Activated CD4-positive, alpha-beta T cell treated with anti-CD3 and anti-CD28 coated beads, Interleukin-2, amount 10 ng/mL, durations not matched to agents 7 days and 5 days (primary cell): ENCODE measurements at places on chromosomes 7 and 10.

DNA sequence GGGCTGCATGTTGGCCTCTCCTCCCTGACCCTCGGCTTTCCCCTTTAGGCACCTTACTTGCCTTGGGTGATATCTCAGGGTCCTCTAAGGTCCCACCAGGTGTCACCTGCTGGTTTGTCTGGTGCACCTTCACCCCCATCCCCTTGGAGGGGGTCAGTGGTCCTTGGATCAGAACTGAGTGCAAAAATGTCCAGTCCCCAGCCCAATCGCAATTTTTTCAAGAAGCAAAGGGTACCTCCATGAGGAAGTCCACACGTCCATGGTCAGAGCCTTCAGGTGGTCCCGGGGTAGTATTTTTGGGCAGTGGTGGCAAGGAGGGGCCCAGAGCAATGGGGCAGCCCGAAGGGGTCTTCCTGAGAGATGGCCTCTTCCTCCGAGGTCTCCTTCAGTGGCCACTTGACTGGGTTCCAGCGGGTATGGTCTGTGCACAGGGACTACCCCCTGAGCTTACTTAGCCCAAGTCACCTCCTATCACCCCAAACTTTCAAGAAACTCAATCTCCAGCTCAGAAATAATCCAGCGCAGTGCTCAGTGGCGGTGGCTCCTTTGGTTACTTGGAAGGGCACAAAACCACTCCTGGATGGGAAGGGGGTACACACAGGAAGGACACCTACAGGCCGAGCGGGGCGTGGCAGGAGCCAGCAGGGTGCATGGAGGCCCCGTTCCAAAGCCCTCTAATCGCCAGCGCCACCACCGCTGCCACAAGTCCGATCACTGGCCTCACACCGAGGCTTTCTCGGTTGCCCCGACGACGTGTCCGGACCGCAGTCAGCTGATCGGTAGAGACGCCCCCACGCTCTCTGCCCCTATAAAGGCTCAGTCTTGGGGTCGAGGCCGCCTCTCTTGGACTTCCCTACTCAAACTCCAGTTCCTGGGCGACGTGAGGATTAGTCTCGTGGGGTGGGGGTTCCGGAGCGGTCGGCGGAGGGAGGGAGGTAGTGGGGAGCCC, 4.5 kb downstream of the SAP25 start:
- DNase-seq: peak; percentile 39

- no peak for DNase-seq
These were observed 2.0 kb downstream of the ACSM6 start for GRCh38 chr10:95196046-95196445.

GRCh38 chr7:127532736-127533135, 52.7 kb downstream of the GCC1 start:
- no peak for DNase-seq

DNA sequence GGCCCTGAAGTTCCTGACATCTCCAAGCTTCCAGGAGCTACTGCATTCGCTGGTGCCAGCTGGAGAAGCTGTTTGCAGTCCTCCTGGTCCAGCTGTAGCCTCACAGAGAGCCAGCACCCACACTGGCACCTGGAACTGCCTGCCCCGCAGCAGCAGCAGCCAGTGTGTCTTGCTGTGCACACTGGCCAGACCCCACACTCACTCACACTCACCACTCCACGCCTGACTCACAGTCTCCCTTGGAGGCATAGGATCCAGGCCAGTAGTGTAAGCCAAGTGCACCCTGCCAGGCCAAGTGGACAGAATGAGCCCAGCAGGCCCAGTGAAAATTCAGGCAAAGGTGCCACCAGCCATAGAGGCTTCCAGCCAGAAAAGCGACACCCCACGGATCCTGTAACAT, 566.3 kb downstream of the GRM8 start:
- no peak for DNase-seq

DNA sequence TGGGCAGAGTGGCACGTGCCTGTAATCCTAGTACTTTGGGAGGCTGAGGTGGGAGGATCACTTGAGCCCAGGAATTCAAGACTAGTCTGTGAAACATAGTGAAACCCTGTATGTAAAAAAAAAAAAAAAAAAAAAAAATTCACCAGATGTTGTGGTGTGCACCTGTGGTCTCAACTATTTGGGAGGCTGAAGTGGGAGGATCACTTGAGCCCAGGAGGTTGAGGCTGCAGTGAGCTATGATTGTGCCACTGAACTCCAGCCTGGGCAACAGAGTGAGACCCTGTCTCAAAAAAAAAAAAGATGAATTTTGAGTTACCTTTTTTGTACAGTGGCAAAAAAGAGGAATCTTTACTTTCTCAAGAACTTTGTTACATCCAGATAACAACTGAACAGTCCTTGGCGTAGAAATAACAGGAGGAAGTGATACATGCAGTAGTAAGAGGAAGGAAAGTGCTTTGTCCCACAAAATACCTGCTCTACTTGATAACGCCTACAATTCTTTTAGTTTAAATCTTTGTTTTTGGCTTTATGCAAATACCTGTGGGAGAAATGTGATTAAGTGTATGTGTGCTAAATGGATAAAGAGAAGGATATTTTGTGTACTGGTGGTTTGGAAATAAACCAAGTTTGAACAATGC, 29.3 kb downstream of the SPAG6 start:
- DNase-seq: no peak

- no peak for DNase-seq
These were observed 133.1 kb downstream of the SNX13 start for GRCh38 chr7:17807242-17807641.

- DNase-seq: no peak
These were observed 2.0 kb upstream of the TNS3 start for GRCh38 chr7:47583739-47584535.

DNA sequence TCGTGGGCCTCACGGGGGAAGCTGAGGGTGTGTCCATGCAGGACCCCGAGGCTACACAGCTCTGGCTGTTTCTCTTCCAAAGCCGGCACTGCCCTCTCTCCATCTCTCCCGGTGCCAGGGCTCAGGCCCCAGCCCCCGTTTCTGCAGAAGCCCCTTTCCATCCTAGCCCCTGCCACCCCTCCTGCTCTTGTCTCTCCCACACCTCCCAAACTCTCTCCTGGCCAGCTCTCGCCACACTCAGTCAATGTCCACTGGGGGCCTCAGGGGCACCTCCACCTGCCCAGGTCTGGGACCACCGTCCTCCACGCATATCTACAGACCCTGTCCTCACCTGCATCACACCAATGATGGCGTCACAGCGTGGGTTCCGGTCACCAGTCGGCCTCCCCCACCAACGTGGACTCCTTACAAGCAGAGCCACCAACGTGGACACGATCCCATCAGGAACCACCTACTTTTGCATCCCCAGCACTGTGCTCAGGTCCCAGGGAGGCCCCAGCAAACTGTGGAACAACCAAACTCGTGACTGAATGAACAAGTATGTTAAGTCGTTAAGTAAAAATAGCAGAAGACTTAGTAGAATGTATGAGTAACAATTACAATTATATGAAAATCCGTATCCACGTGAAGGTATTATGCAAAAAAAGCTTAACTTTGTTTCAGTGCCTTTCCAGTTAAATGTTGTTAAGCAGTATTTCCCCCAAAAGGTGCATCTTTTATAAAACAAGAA, 38.4 kb downstream of the DIP2C start:
- DNase-seq: no peak

DNA sequence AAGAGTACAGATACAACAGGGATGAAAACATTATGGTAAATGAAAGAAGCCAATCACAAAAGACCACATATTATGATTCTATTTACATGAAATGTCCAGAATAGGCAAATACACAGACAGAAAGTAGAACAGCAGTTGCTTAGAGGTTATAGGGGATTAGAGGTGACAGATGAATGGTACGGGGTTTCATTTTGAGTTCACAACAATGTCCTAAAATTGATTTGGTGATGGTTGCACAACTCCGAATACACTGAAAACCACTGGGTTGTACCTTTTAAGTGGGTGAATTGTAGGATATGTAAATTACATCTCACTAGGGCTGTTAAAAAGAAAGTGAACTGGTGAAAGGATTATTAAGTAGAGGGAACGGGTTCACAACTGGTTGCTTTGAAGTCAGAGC, 76.3 kb upstream of the MRLN start:
- DNase-seq: no peak

GRCh38 chr10:113539789-113540188, 13.1 kb upstream of the HABP2 start:
- no peak for DNase-seq

GRCh38 chr7:71491336-71491735, 359.4 kb downstream of the GALNT17 start:
- no peak for DNase-seq

DNA sequence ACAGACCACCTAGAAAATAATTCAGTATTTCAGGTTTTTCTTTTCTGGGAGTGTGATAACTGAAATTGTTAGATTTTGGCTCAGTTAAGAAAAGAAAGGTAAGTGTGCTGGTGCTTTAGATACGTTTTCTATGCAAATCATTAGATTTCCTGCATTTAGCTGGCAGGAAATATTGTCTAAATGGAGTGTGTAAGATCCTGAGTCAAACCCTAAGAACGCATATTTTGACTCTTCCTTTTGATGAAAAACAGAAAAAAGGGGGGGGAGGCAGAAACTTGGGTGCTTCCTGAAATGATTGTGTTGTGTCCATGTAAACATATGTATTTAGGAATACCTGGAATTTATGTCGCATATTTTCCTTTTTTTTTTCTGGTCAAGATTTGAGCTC, 1.2 kb downstream of the GRK5 start:
- DNase-seq: no peak

DNA sequence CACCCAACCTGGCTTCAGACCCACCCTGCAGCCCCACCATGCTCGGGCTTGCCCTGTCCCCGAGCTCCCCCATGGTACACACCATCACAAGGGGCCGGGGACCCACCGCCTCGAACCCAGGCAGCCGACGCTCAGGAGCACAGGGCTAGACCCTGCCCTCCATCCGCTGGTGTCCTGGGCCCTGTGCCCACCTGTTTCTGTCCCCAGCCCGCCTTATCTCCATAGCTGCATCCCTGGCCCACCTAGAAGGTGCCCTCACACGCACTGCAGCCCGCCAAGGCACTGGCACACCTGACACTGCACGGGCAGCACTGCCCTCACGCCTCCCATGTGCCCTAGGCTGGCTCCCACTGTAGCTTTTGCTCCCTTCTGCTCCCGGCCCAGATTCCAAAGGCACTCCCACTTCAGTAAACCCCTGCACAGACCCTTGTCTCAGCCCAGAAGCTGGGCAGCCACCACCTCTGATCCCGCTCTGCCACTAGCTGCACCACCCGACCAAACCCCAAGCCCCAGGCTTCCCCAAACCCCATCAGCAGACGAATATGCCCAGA, 17.1 kb downstream of the YKT6 start:
- DNase-seq: no peak

- no peak for DNase-seq
These were observed 680.4 kb upstream of the POM121L12 start for GRCh38 chr7:52355053-52355452.

DNA sequence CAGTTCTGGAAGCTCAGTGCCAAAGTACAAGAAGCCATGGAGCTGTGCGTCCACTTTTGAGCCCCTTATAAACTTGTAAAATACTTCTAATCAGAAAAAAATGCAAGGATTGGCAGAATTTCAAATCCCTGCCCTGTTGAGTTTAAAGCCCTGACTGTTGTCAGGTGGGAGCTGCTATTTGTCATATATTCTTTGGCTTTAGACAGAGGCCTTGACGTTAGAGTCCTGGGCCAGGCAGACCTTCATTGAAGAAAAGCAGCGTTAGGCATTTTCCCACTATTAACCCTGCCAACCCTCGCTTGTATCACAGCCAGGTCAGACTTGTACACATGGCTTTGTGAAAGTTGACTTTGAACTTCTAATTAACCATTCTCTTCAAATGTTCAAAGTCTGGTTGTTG, 155.4 kb downstream of the TWIST1 start:
- no peak for DNase-seq

- no peak for DNase-seq
These were observed 7.6 kb upstream of the KCP start for GRCh38 chr7:128918016-128918665.

DNA sequence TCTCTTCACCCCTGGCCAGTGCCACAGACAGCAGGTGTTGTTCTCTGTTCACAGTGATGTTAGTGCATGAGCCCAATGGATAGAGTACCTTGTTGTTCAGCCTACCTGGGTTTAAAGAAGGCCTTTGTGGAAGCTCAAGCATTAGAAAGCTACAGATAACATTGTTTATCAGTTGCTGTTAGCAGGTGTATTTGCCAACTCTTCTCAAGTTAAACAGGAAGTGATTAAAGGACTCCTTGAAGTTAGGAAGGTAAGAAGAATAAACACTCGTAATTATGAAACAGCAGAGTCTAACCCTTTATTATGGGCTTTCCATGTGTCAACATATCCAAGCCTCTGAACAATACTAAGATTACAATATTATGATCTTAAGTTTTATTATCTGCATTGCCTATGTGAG, 25.9 kb downstream of the RGR start:
- no peak for DNase-seq

GRCh38 chr7:84705706-84706105, 481.1 kb downstream of the SEMA3D start:
- no peak for DNase-seq

DNA sequence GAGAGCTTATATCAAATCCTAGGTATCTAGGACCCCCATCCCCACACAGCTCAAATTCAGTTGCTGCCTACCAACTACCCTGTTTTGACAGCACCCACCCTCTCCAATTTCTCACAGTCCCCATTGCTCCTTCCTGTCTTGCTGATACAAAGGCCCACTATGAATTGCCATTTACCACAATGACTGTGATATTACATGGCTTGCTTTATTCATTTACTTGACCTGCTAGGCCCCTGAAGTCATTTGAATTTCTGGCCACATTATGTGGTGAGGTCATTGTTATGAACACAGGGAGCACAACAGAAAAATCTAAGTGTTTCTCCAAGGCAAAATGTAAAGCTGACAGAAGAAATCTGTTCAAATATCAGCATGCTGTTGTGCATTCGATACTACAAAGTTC, 101.4 kb downstream of the PPP1R17 start:
- DNase-seq: no peak

DNA sequence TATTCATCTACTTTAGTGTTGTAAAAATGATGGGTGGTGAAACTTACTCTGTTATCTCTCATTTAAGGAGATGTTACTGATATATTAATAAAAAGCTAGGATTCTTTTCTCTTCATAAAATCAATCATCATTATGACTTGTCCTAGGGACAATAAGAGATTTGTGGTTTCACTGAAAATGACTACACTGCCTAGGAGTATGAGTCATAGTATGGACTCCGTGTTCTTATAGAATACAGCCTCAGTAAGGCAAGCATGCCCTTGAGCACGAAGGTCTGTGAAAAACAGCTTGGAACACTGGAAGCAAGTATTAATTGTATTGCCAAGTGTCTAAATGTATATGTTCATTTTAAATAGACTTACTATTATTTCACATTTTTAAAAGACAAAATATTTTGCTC, 749.2 kb upstream of the PCDH15 start:
- no peak for DNase-seq

DNA sequence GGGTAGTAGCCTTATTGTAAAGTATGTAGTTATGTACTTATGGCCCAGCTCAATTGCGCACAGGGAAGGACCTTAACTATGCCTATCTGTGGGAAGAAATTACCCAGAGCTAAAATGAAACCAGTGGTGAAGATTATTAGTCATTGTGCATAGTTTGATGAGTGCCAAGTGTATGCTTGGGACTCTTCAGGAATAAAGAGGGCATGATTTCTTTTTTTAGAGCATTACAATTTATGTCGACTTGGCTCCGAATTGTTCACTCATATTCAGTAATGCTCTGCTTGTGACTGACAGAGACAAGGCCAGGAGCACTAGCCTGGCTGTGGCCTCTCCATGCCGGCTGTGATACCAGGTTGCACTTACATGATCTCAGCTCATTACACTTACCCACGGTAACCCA, 269.5 kb downstream of the TRIL start:
- no peak for DNase-seq

GRCh38 chr7:151231080-151231479, 1.2 kb upstream of the CHPF2 start:
- DNase-seq: no peak

- no peak for DNase-seq
These were observed 29.2 kb downstream of the MYPN start for GRCh38 chr10:68138526-68138925.
